ENCODE measurements at places on chromosomes 11 and 22.

DNA sequence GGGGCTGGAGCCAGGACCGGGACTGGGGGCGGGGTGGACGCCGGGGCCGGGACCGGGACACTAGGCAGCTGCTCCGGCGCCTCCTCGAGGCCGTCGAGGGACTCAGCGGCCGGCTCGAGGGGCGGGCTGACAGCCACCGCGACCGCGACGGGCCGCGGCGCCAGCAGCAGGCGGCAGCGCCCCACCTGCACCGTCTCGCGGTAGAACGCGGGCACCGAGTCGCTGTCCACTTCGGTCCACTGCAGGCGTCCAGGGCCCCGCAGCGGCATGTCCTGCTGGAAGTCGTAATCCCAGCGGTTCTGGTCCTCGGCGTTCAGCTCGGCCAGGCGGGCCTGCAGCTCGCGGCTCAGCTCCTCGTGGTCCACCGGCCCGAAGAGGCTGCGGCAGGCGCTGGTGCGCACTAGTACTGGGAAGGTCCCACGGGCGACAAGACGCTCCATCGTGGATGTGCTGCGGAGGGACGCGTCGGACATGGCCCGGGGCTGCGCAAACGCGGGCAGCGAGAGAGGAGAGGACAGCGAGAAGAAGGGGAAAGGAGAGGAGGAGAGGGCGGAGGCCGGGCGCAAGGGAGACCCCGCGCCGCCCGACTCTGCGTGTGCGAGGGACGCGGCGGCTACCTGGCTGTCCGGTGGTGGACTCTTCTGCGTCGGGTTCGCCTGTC lies 428 bp downstream of the CDKN1C start:
- peak; percentile 42 for DNase-seq

DNA sequence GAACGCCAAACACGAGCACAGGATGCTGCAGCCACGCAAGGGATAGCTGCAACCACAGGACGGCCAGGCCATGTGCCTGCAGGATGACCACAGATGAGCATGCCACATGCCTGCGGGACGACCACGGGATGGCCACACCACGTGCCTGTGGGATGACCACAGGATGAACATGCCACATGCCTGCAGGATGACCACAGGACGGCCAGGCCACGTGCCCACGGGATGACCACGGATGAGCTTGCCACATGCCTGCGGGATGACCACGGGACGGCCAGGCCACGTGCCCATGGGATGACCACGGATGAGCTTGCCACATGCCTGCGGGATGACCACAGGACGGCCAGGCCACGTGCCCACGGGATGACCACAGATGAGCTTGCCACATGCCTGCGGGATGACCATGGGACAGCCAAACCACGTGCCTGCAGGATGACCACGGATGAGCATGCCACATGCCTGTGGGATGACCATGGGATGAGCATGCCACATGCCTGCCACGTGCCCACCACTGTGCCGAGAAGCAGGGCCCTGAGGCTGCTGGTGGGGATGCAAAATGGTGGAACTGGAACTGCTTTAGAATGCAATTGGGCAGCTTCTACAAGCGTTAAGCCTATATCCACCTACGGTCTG lies 12.8 kb upstream of the MOB2 start:
- no peak for DNase-seq

DNA sequence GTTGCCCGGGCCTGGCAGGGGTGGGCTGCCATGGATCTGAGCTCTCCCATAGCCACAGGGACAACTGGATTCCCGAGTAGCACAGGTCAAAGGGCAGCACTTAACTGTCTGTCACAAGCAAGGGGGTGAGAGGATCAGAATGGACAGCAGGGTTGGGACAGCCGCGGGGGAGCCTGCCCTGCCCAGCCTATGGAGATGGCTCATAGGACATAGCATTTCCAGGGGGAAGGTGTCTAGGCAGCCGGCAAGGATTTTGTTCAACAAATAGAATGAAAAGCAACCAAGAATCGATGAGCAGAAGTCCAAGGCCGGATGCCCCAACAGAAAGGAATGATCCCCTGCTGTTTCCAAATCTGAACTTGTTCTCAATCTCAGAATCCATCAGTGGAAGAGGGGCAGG lies 92.9 kb downstream of the RPS6KA4 start:
- no peak for DNase-seq

GRCh38 chr11:93689240-93689639 lies 27.8 kb downstream of the CEP295 start:
- DNase-seq = no peak

DNA sequence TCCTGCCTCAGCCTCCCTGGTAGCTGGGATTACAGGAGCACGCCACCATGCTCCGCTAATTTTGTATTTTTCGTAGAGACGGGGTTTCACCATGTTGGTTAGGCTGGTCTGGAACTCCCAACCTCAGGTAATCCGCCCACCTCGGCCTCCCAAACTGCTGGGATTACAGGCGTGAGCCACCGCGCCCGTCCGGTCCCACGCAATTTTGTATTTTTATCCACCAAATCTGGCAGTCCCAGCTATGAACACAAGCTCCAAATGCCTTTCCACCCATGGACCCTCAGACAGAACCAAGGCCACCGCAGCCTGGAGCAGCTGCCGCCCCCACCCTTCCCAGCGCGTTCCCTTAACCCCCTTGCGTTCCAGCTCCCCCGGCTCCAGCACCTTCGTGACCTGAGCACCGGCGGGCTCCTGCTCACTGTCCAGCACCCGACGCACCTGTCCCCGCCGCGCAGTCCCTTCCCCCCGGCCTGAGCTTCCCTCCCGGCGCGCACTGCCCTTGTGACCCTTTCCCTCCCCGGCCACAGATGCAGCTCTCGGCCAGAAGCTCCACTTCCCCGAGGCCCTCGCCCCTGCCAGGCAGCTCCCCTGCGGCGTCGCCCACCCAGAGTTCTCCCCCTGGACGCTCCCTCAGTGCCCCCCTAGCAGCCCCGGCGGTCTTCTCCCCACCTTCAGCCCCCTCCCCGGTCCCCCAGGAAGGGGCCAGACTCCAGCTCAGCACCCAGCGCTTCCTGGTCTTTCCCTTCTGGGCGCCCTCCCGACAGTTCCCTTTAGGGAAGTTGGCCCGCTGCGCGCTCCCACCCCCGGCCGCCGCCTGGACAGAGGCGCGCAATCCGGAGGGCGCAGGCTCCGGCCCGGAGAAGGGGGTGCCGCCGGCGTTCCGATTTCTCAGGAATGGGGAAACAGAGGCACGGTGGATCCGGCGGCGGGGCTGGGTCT lies 5.6 kb upstream of the ZBED4 start:
- DNase-seq = no peak

DNA sequence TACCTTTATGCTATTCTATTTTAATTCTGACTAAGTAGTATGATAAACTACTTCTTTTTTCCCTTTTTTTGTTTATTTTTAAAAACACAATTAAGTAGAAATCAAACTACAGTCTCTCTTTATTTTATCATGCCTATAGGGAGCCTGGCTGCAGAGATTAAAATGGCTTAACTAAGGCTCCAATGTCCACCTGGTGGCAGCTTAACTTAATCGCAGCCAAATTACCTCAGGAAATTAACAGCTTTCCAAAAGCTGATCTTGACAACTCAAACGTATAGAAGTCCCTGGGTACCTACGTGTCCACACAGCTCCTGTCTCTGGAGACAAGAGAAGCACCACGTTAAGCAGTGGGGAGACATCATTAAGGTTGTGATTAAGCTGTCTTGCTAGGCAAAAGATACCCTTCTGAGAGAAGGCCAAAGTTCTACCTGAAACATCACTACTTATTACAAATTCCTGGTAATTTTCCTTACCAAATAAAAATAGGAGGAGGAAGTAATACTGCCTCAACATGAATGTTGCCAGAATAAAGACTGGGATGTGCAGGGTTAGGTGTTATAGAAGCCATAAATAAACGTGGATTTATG lies 63.2 kb upstream of the SNX19 start:
- DNase-seq = no peak

GRCh38 chr22:25668437-25668836 lies 73.6 kb upstream of the MYO18B start:
- no peak for DNase-seq

- DNase-seq = no peak
These were observed 174.2 kb downstream of the NTM start for GRCh38 chr11:131544591-131544990.

GRCh38 chr22:41801147-41801819 lies 804 bp downstream of the CCDC134 start:
- DNase-seq = no peak

DNA sequence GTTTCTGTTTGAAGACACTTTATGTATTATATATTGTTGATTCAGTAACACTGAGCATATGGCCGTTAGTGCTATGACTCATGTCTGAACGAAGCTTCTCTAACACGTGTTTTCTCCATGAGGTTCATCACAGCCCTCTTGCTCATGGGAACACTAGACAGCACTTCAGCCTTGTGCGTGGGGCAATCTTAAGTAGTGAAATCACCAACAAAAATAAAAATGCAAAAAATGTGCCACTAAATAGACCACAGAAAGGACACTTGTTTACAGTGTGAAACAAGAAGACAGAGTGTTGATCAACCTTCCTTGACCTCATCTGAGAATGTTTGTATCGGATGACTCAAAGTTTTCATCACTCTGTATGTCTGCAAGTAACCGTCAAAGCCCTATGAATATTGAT lies 94.5 kb downstream of the FDX1 start:
- DNase-seq = no peak

DNA sequence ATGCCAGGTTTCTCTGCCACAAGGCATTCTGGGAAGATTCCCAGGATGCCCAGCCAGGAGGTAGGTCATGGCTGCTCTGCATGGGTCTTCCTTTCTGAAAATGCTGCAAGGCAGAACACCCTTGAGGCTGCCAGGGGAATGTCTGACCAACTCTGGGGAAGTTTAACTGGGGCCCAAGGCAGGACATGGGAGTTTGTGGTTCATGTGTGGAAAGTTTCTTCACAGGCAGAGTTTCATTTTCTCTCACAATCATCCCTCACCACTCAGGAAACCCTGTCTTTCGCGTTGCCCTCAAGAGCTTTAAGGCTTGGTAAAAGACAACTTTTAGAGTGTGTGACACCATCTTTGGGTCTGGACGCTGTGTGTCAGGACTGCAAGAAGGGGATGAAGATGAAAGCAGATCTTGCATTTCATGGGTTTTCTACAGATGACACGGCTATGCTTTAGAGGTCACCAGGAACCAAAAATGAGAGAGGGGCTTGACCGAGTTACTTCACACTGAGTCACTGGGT lies 133.5 kb downstream of the CD44 start:
- DNase-seq = peak; percentile 49

DNA sequence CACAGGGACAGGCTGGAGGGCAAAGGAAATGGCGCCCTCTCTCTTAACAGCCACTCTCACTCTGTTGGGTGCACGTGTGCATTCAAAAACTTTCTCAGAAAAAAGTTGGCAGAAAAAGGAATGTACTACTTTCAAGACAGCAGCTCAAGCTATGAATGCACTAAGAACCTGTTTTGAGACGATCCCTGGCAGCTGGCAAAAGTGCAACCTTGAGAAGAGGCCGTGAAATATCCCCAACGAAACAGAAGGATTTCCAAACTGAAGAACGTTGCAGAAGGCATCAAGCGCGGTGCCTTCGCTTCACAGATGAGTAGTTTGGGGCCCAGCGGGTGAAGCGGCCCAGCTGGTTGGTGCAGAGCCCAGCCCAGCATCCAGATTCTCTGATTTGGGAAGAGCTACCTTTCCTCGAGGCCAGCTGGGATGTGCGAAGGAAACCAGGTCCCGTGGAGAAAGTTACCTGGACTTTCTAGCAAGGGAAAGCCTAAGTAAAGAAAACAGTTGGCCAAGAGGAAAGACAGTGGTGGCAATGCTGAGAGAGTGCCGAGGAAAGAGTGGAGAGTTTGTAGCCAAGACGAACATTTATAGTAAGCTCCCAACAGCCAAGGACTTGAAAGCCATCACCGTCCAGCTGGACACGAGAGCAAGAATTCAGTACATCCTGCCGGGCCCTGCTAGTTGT lies 16.3 kb downstream of the IFT27 start:
- DNase-seq = no peak

GRCh38 chr11:111384494-111384893 lies 5.4 kb upstream of the POU2AF1 start:
- DNase-seq = no peak

- DNase-seq = no peak
These were observed 3.8 kb upstream of the FADS3 start for GRCh38 chr11:61895046-61895717.

- DNase-seq = no peak
These were observed 14.8 kb downstream of the CCND1 start for GRCh38 chr11:69655479-69656428.

Measured in GDM1 (cell line).